ENCODE measurements at places on chromosomes 6 and 20.

DNA sequence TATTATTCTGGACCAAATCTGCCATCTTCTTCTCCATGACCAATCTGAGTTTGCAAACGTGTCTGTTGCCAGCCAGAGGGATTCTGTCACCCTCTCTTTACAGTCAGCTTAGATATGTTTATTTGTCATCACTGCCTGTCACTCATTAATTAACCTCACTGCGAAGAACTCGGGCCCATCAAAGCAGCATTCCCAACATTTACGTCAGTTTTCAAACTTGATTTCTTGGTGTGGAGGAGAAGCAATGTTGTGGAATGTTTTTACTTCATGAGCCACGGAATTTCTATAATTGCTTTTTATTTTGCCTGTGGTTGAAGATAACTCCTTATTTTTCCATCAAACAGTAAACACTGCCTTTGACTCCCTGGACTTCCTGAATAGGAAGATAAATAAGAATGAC is 91.8 kb upstream of the CNKSR3 start:
- DNase-seq = no peak

DNA sequence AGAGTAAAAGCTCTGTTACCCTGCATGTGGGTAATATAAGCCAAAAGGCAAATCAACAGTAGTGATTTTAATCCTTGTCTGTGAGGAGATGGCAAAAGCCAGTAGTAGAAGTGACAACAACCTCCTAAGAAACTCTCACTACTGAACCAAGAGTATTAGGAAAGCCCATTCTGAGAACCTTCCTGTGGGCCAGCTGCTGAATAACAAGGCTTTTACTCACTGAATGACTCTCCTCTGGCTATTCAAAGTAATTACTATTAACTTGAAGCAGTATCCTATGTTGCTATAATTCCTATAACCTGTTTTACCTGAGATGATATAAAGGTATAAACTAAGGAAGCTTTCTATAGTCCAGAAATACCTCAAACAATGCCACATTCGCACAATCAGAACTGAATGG is 55.1 kb downstream of the CHD6 start:
- DNase-seq = no peak

GRCh38 chr6:95545226-95545625 is 32.1 kb upstream of the MANEA start:
- no peak for DNase-seq

GRCh38 chr6:97697456-97697855 is 414.4 kb upstream of the MMS22L start:
- no peak for DNase-seq

GRCh38 chr6:49698478-49698877 is 14.9 kb downstream of the CRISP2 start:
- DNase-seq = no peak

DNA sequence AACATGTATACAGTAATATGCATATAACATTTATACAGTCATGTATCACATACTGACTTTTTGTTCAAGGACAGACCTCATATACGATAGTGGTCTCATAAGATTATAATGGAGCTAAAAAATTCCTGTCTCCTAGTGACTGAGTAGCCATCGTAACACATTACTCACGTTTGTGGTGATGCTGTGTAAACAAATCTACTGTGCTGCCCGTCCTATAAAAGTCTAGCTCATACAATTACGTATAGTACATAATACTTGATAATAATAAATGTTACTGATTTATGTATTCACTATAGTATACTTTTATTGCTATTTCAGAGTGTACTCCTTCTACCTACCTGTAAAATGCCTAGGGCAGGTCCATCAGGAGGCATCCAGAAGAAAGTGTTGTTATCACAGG is 17.4 kb downstream of the SERAC1 start:
- no peak for DNase-seq

- DNase-seq = no peak
Measured at GRCh38 chr6:109788687-109789086, 97.6 kb downstream of the FIG4 start.

DNA sequence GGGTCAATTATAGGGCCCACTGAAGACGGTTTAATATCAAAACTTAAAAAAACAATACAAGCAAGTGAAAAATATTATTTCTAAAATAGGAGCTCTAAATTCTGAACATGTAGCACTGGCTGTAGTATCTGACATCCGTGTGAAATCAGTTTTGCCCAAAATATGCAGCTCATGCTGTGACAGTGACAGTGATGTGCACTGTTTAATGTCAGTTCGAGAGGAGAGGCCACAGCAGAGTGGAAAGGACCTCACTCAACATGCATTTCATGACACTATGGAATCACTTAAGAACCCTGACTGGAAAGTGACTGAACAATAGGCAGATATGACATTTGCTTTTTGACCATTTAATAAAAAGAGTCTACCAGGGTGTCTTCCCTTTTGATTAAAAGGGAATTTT is 397.0 kb downstream of the FRK start:
- no peak for DNase-seq

DNA sequence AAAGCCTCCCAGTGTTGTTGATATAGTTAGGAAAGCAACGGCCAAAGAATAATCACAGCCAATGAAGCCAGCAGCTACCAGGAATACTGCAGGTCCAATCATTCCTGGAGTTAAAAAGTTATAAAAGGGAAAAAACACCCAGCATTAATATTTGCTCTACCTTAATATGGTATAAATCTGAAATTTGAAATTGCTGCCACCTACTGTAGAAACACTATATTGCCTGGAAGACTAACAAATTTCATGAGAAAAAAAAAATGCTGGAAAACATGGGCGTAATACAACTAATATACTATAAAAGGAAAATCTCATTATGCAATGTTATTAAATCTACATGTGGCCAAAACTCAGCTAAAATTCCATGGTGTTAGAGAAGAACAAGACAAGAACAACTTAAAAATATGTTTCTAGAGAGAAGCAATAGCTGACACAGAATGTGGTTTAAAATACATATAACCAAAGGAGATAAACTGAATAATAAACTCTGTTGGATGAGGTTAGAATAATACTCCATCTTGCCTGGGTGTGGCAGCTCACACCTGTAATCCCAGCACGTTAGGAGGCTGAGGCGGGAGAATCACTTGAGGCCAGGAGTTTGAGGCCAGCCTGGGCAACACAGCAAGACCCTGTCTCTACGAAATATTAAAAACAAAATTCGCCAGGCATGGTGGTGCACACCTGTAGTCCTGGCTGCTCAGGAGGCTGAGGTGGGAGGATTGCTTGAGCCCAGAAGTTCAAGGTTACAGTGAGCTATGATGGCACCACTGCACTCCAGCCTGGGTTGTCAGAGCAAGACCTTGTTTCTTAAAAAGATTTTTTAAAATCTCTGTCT is 43.1 kb downstream of the SLC17A5 start:
- no peak for DNase-seq

- DNase-seq = no peak
Measured at GRCh38 chr20:717832-718231, 42.2 kb upstream of the SCRT2 start.

- no peak for DNase-seq
Measured at GRCh38 chr20:17646961-17647301, 35.1 kb downstream of the RRBP1 start.

DNA sequence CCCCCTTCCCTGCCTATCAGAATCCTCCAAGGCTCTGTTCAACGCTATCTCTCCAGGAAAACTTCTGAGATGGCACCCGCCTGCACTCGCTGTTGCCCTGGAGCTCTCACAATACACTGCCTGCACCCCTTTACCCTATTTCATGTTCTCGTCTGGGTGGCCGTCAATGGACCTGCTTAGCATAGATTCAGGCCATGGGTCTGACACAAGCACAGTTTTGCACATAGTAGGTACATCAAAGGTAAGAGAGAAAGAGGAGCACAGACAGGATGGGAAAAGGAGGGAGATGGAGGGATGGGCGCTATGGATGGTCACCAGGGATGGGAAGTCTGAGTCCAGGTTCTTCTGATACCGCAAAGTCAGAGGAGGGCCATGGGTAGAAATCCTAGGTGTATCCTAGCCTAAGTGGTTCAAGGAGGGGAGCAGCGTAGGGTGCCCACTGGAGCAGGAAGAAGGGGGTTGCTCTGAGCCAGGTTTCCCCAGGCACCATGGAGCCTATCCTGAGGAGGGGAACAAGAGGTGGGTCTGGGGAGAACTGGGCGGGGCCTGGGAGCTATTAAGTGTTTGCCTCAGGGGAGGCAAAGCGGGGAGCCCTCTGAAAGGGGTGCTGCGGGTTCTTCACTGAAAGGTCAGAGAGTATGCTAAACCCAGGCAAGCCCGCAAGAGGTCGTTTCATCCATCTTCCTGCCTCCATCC is 89.3 kb downstream of the MRPL14 start:
- DNase-seq = no peak

DNA sequence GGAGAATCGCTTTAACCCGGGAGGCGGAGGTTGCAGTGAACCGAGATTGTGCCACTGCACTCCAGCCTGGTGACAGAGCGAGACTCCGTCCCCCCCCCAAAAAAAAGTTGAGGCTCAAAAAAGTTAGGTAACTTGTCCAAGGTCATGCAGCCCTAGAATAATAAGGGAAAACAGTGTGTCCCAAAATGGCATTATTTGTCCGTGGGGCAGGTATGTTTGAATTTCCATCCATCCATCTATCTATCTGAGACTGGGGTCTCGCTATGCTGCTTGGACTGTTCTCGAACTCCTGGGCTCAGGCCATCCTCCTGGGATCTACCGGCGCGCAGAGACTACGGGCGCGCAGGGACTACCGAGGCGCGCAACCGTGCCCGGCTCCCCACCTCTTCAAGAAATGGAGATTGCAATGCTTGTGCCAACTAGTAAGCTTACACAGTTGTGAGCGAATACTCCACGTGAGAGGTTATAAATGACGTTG is 374 bp upstream of the ABCC10 start:
- no peak for DNase-seq

DNA sequence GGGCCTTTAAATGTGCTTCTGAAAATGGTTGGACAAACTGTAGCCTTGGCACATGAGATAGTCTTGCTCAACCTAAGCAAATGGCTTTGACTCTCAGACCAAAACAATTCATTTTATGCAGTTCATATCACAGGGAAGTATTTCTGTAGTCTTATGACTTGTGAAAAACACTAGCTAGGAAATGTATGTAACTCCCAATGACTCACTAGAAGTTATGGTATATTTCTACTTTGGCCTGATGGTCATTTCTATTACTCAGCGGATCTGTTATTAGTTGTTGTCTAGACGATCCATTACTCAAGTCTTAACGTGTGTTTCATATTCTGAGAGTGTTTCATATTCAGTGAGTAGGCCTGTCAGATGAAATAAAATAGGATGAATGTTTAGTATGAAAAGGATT is 1333.5 kb downstream of the KHDRBS2 start:
- no peak for DNase-seq

GRCh38 chr6:129853996-129854711 is 7.0 kb downstream of the TMEM244 start:
- no peak for DNase-seq

All from NCI-H748 treated with DMSO at 0.1 percent for 48 hours (cell line).